ENCODE measurements at places on chromosomes 12 and 14. TPM values are rescaled to one million over a fixed set of nuclear protein-coding genes. Genes with fewer than 3 reads are reported as not detected.

The PARPBP gene
- 29.0 TPM for total RNA-seq

The KCNH5 gene
- total RNA-seq = 0.09 TPM

The BAZ2A gene
- 108 TPM for total RNA-seq

The BCL2L2 gene
- total RNA-seq = 8.8 TPM

The EIF2S3B gene
- 2.2 TPM for total RNA-seq

The TMEM119 gene
- not detected for total RNA-seq

The WIF1 gene
- 0.42 TPM for total RNA-seq

The TSPAN9 gene
- 19.0 TPM for total RNA-seq

The MRPL52 gene
- total RNA-seq = 190 TPM

The KLRC3 gene
- total RNA-seq = not detected

DNA sequence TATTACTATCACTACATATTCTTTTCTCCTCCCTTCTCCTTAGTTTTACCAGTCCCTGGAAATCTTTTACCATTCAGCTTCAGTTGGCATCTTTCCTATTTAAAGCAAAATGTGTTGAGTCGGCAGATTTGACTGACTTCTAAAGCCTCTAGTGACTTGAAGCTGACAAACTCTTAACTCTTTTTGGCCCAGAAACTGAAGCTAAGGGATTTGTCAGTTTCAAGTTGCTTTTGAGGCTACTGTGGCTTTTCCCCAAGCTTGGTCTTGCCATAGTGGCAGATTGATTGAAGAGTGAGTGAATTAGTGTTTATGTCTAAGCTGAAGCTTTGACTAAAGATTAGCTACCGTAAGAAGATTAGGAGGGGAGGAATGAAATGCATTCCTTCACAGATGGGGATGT lies 104.0 kb downstream of the ETNK1 start:
- H3K27ac ChIP-seq = no peak overlapping the region
- no peak for DNase-seq
- H3K36me3 ChIP-seq = no peaks in the 10 kb centered on the region

GRCh38 chr12:1691123-1692007 lies 495 bp downstream of the ADIPOR2 start:
- H3K27ac ChIP-seq = no peak overlapping the region
- DNase-seq = no peak
- no peaks in the 10 kb centered on the region for H3K4me1 ChIP-seq
- H3K4me3 ChIP-seq = peak overlapping the region; percentile 97
- no peaks in the 10 kb centered on the region for H3K27me3 ChIP-seq

DNA sequence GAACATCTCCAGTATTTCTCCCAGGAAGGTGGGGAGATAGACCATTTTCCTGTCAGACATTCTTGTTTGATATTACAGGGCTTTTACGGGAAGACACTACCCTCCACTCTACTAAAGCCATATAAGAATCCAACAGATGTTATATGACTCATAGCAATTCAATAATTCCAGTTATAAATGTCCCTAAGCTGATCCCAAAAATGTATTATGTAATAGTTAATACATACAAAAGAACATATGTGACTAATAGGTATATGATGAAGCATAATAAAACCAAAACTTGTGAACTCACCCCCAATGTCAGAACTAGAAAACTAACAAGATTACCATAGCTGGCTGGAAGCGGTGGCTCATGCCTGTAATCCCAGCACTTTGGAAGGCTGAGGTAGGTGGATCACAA lies 84.2 kb downstream of the EFCAB11 start:
- H3K27me3 ChIP-seq = no peaks in the 10 kb centered on the region
- no peaks in the 10 kb centered on the region for H3K4me1 ChIP-seq
- DNase-seq = no peak
- H3K36me3 ChIP-seq = peaks cover 33% of the 10 kb centered on the region

DNA sequence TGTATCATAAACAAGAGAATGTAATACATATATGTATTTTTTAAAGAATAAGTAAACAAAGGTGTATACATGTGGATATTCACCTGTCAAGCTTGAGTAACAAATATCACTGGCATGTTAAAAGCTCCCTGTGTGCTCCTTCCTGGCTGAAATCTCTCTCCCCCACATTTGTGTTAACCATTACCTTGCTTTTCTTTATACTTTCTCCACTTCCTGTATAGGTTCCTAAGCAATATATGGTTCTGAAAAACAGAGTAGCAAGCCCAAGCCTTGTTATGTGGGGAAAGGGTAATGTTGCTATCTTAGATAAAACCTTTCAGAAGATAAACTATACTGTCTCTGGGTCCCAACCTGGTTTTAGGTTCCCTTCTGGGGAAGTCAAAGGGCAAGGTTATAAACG lies 32.3 kb upstream of the TBC1D30 start:
- H3K27ac ChIP-seq = no peak overlapping the region
- H3K4me3 ChIP-seq = no peak overlapping the region
- no peak for DNase-seq
- peaks cover 2% of the 10 kb centered on the region for H3K4me1 ChIP-seq

GRCh38 chr14:51401756-51402155 lies 161.7 kb downstream of the TMX1 start:
- H3K36me3 ChIP-seq = no peaks in the 10 kb centered on the region
- H3K4me3 ChIP-seq = no peak overlapping the region
- H3K4me1 ChIP-seq = no peaks in the 10 kb centered on the region
- no peak for DNase-seq
- no peaks in the 10 kb centered on the region for H3K27me3 ChIP-seq

DNA sequence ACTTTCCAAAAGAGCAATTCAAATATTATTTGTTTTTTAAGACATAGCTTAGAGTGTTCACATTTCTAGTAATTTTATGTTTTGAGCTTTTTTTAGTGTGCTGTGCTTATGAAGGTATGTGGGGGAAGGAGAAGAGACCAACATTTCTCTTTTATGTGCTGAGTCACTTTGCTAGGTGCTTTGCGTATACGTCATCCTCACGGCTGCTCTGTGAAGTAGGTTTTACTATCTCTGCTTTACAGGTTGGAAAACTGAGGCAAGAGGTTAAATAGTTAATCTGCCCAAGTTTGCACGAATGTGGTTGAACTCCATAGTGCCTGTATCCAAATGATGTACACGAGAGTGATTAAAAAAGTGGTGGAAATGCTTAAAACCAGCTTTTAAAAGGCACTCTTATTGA lies 75.9 kb downstream of the AEBP2 start:
- H3K27ac ChIP-seq = no peak overlapping the region
- H3K27me3 ChIP-seq = no peaks in the 10 kb centered on the region
- no peak for DNase-seq
- no peak overlapping the region for H3K4me3 ChIP-seq
- peaks cover 68% of the 10 kb centered on the region for H3K36me3 ChIP-seq

- H3K27me3 ChIP-seq = no peaks in the 10 kb centered on the region
- no peak for DNase-seq
- no peak overlapping the region for H3K27ac ChIP-seq
- H3K4me3 ChIP-seq = no peak overlapping the region
- peaks cover 5% of the 10 kb centered on the region for H3K36me3 ChIP-seq
- H3K4me1 ChIP-seq = no peaks in the 10 kb centered on the region
These were observed 83.8 kb upstream of the METAP2 start for GRCh38 chr12:95390192-95390591.

DNA sequence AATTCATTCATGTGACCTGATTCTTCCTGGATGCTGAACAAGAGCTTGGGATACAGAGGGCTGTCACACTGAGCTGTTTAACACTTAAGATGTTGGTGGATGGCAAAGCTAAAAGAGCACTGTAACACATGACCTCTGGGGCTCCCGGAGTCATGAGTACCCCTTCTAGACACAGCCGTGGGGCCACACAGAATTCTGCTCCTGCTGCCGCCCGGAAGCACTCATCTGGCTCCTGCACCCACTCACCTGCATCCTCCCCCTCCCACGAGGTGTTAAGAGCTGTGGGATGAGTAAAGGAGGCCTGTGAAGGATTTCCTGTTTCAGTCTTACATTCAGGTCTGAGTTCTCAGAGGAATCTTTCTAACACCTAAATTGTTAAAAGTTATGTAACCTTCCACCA lies 78.0 kb upstream of the SSTR1 start:
- H3K4me1 ChIP-seq = peaks cover 8% of the 10 kb centered on the region
- no peak for DNase-seq
- H3K27me3 ChIP-seq = no peaks in the 10 kb centered on the region
- H3K27ac ChIP-seq = no peak overlapping the region
- no peaks in the 10 kb centered on the region for H3K36me3 ChIP-seq

- H3K27ac ChIP-seq = no peak overlapping the region
- H3K27me3 ChIP-seq = no peaks in the 10 kb centered on the region
- H3K4me1 ChIP-seq = no peaks in the 10 kb centered on the region
- DNase-seq = no peak
- peaks cover 9% of the 10 kb centered on the region for H3K36me3 ChIP-seq
These were observed 166.7 kb downstream of the ALG10 start for GRCh38 chr12:34188974-34189373.

GRCh38 chr12:113622410-113622809 lies 150.7 kb upstream of the LHX5 start:
- no peak for DNase-seq
- H3K36me3 ChIP-seq = peaks cover 9% of the 10 kb centered on the region
- no peak overlapping the region for H3K27ac ChIP-seq
- H3K27me3 ChIP-seq = no peaks in the 10 kb centered on the region

GRCh38 chr12:72390146-72390545 lies 118.0 kb downstream of the TRHDE start:
- no peaks in the 10 kb centered on the region for H3K27me3 ChIP-seq
- H3K36me3 ChIP-seq = no peaks in the 10 kb centered on the region
- DNase-seq = no peak
- H3K4me1 ChIP-seq = peaks cover 4% of the 10 kb centered on the region
- H3K27ac ChIP-seq = no peak overlapping the region
- H3K4me3 ChIP-seq = no peak overlapping the region

DNA sequence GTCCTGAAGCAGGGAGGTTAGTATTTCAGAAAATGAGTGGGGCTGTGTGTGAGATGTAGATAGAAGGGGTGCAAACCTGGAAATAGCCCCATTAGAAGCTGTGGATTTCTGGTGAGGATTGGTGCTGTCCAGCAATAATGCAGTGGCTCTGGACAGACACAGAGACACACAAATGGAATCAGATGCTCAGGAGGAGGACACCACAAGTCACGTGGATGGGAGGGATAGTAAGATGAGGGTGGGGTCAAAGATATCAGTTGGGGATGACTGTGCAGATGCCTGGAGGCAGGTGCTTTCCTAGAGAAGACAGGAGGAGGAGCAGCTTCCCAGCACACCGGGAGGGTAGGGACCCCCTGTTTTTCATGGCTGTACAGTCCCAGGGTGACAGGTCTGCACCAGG lies 136.5 kb downstream of the PLXNC1 start:
- no peaks in the 10 kb centered on the region for H3K36me3 ChIP-seq
- no peak for DNase-seq
- no peak overlapping the region for H3K4me3 ChIP-seq
- H3K27ac ChIP-seq = no peak overlapping the region
- H3K27me3 ChIP-seq = no peaks in the 10 kb centered on the region

GRCh38 chr14:102574281-102575159 lies 17.9 kb upstream of the RCOR1 start:
- no peaks in the 10 kb centered on the region for H3K27me3 ChIP-seq
- no peaks in the 10 kb centered on the region for H3K36me3 ChIP-seq
- H3K27ac ChIP-seq = no peak overlapping the region
- peak overlapping the region; percentile 27 for H3K4me3 ChIP-seq
- H3K4me1 ChIP-seq = no peaks in the 10 kb centered on the region

GRCh38 chr12:94126067-94126466 lies 22.3 kb upstream of the PLXNC1 start:
- DNase-seq = no peak
- H3K4me1 ChIP-seq = no peaks in the 10 kb centered on the region
- H3K4me3 ChIP-seq = no peak overlapping the region

GRCh38 chr14:95887351-95887750 lies 10.7 kb downstream of the TUNAR start:
- H3K27me3 ChIP-seq = no peaks in the 10 kb centered on the region
- H3K4me3 ChIP-seq = no peak overlapping the region
- H3K36me3 ChIP-seq = peaks cover 7% of the 10 kb centered on the region
- DNase-seq = no peak

- no peak overlapping the region for H3K27ac ChIP-seq
- peaks cover 42% of the 10 kb centered on the region for H3K36me3 ChIP-seq
- no peaks in the 10 kb centered on the region for H3K27me3 ChIP-seq
- H3K4me3 ChIP-seq = no peak overlapping the region
These were observed 3.8 kb downstream of the CS start for GRCh38 chr12:56296295-56296694.

- no peak for DNase-seq
- H3K27me3 ChIP-seq = no peaks in the 10 kb centered on the region
- H3K27ac ChIP-seq = no peak overlapping the region
- H3K36me3 ChIP-seq = no peaks in the 10 kb centered on the region
- H3K4me1 ChIP-seq = no peaks in the 10 kb centered on the region
- no peak overlapping the region for H3K4me3 ChIP-seq
These were observed 51.2 kb upstream of the OXA1L start for GRCh38 chr14:22715186-22715812.

GRCh38 chr14:65333943-65334687 lies 78.4 kb upstream of the FUT8 start:
- peak; percentile 53 for DNase-seq
- no peaks in the 10 kb centered on the region for H3K36me3 ChIP-seq

GRCh38 chr12:108017472-108018057 lies 111.5 kb upstream of the WSCD2 start:
- H3K4me1 ChIP-seq = no peaks in the 10 kb centered on the region
- H3K27ac ChIP-seq = no peak overlapping the region
- DNase-seq = peak; percentile 11
- H3K4me3 ChIP-seq = no peak overlapping the region

- no peaks in the 10 kb centered on the region for H3K4me1 ChIP-seq
- no peak for DNase-seq
- H3K36me3 ChIP-seq = peaks cover 2% of the 10 kb centered on the region
- no peaks in the 10 kb centered on the region for H3K27me3 ChIP-seq
These were observed 186.3 kb downstream of the DACT1 start for GRCh38 chr14:58824106-58824505.

- DNase-seq = no peak
- no peak overlapping the region for H3K4me3 ChIP-seq
- H3K27ac ChIP-seq = no peak overlapping the region
- no peaks in the 10 kb centered on the region for H3K4me1 ChIP-seq
- no peaks in the 10 kb centered on the region for H3K36me3 ChIP-seq
- H3K27me3 ChIP-seq = no peaks in the 10 kb centered on the region
These were observed 15.4 kb downstream of the CLMN start for GRCh38 chr14:95304342-95304741.

DNA sequence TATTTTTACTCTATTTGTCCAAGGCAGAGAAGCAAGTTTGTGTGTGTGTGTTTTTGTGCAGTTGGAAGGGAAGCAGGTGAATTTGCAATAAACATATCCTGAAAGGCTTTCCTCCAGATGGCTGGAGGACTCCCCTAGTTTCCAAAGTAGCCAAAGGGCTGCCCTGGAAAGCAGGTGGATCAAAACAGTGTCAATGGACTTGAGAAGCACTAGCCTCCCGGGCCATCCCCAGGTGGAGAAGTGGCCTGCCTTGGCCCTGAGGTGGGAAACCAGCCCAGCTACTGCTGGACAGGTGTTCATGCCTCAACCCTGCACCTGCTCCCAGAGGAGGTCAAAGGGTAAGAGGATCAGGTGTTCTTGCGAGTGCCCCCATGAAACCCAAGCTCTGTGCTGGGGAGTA lies 1046.9 kb downstream of the VRK1 start:
- no peak overlapping the region for H3K4me3 ChIP-seq
- no peaks in the 10 kb centered on the region for H3K4me1 ChIP-seq
- no peak overlapping the region for H3K27ac ChIP-seq
- no peaks in the 10 kb centered on the region for H3K36me3 ChIP-seq
